Stimulated activated CD4-positive, alpha-beta T cell treated with anti-CD3 and anti-CD28 coated beads, Interleukin-4, amount 100 ng/mL, for 4 hours (primary cell): ENCODE measurements at places on chromosomes 2 and 18.

GRCh38 chr2:207437524-207438143 is 92.1 kb upstream of the CREB1 start:
- no peak for DNase-seq

DNA sequence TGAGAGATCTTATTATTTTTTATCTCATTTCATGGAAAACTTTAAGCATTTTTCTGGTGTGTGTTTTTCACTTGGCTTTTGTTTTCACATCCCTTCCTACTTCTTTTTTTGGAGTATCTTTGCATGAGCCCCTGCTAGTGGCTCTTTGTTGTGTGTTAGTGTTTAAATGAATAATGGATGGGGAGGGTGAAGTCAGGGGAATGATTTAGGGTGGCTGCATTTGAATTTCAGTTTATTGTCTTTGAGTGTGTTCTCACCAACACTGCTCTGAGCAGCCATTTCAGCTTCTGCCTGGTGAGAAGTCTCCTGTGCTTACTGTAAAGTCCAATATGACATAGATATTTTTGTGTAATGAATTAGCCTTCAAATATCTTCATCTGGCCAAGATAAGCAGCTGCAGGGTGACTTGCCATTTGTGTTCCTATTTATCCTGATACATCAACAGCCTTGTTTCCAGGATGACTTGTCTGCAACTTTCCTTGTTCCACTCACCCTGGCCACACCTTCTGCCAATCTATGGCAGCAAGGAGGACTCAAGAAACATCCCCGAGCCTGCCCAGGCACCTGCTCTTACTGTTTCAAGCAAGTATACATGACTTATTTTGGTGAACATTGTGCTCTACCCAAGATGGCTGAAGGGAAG is 182.6 kb downstream of the PDE11A start:
- no peak for DNase-seq

DNA sequence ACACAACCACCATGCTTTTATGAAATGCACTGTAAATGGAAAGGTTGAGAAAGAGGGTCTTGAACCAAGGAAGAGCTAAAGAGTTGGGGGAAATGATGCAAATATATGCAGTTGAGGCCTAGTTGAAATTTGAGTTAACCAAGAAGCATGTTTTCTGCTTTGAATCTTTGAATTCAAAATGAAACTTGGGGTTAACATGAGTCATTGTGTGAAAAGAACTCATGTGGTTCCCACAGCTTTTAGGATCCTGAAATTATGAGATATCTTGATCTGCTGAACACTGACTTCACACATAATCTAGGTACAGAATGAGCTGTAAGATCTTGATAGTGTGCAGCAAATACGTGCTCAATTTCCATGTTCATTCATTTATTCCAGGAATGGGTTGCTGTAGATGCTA is 422.9 kb upstream of the TRIB2 start:
- DNase-seq: no peak

GRCh38 chr2:88245109-88245508 is 75.0 kb downstream of the THNSL2 start:
- DNase-seq: no peak

- no peak for DNase-seq
Observed at GRCh38 chr18:48711651-48712486, 173.0 kb downstream of the CTIF start.

DNA sequence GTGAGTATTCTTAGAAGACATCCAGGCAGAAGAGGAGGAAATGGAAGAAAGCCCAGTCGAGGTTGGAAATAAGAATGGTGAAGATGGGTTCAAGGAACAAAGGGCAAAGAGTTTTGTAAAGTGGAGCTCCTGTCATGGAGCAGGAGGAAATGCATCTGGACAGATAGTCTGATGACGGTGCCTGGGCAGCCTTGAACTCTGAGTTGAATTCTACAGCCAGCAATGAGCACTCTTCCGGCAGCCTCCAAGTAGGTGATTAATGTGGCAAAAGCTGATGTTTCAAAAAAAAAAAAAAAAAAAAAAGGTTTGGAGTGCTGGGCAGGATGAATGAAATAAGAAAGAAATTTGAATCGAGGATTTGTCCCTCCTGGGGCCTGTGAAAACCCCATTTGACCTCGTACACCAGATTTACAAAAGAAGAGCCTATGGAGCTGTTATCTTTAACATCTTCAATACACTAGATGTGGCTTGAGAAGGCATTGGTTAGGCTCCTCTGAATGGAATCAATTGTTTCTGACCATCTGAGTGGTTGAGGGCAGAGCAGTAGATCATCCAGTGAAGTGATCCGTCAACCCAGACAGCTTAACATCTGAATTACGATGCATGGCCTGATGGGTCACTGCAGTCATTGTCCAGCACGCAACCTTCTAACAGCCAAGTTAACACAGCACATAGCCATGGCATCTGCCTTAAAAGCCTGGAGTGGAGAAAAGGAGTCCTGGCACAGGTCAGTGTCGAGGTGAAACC is 449.7 kb downstream of the TXNL1 start:
- DNase-seq: no peak

DNA sequence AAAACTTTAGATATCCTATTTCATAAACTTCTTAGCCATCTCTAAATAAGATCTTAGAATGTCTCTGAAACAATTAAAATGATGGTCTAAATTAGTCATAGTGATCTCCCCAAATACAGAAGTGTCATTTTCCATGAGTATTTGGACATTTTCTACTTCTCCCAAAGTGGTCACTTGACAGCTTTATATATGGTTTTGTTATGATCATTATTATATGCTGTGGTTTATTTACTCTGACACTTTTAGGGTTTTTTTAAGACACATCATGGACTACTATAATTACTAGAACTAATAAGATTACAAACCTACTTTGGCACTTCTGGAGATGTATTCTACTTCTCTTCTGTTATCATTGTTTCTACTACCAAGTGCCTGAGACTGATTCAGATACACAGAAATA is 47.1 kb downstream of the SLC25A12 start:
- no peak for DNase-seq

DNA sequence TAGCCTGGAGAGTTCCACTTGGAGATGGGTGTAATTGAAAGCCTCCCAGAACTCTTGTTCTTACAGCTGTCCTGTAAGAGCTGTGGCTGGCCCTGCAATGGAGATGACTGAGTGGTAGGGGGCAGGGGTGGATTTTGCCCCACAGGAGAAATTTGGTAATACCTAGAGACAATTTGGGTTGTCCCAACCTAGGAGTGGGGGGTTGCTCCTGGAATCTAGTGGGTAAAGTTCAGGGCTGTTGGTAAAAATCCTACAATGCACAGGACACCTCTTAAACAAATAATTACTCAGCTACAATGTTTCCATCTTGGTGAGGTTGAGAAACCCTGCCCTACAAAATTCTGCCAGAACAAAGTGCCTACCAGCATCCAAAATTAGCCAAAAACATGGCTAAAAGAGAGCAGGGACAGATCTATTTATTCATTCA is 181.1 kb upstream of the SH3BP4 start:
- DNase-seq: no peak

DNA sequence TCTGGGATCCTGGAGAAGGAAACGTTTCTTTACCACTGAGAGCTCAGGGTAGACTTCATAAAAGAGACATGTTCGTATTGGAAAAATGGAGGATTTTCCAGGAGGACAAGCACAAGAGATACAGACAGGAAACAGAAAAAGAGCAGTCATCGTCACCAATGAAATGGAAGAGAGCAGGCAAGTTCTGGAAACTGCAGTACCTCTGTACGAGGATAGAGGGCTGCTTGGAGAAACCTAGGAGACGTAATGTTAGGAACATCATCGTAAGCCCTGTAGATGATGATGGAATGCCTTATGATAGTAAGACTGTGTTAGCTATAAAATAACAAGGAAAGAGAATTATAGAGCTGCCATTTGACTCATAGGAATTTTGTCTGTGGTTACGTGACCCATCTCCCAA is 121.1 kb upstream of the KLHL14 start:
- no peak for DNase-seq

DNA sequence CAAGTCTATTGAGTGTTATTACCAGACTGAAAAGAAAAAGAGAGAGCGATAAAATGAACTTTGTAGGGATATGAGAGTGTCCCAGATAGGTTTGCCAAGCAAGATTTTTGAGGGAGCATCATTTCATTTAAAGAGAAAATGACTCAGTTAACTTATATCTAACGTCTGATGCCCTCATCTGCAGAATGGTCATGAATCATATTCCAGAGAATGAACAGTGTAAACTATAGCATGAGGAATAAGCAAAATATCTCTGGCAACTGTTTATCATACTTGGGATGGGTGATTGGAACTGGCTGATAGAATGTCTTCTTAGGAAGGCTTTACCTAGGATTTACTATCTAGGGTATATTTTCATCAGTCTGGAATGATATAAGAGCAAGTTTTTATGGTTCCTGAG is 289.4 kb downstream of the CMPK2 start:
- no peak for DNase-seq

DNA sequence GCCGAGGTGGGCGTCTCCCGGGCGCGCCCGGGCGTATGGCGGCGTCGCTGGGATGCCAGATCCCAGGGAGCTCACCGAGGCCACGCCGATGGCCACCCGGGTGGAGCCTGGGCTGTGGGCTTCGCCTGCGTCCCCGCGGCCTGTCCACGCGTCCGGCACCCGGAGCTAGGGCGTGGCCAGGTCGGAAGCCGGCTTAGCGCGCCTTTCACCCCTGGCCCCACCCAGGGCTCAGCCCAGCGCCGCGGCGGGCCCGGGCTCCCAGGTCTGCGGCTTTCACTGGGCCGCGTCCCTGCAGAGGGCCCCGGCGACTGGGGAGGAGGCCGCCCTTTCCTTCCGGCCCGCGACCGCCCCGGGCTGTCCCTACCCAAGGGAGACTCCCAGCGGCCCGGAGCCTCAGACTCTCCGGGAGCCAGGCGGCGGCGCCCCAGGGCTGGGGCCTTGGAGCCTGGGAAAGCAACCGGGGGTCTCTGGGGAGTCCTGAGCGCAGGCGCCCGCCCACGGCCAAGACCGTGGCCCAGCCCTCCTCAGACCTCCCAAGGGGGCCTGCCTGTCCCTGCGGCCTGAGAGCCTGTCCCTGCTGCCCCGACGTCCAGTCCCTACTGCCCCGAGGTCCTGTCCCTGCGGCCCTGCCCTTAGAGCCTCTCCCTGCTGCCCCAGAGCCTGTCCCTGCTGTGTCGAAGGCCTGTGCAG is 36.3 kb upstream of the ITM2C start:
- DNase-seq: no peak

DNA sequence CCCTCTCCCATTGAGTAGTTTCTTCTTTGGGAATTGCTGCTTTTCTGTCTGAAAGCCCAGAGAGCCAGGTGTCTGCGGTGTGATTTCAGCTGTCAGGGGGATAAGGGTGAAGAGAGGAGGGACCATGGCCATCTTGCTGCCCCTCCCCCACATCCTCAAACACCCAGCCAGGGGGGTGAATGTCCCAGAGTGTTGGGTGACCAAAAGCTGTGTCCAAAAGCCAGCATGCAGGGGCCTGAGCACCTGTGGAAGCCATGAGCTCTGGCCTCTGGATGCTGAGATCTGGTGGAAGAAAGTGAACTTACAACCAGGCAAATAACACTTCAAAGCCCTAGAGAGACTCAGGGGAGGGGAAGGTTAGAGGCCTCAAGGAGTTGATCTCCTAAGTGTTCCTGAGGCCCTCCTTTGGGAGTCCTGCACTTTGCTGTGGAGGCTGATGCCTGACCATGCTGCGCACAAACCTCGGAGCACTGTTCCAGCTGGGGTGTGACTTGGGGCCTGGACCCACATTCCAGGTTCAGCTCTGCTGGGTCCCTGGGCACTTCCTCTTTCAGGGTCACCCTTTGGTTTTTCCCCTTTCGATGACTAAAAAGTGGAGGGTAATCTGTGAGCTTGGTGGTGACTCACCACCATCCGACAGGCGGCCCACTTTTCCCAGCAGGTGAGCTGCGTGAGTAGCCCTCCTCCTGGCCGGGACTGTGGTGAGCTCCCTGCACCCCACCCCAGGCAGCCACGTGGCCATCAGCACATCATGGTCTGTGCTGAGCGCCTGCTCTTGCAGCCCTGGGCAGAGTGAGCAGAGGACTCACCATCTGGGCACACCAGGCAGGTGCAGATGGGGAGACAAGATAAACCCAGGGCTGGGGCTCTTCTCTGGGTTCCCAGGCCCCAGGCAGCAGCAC is 66.8 kb upstream of the FOSL2 start:
- DNase-seq: no peak

GRCh38 chr18:72846736-72847533 is 20.9 kb downstream of the NETO1 start:
- no peak for DNase-seq

DNA sequence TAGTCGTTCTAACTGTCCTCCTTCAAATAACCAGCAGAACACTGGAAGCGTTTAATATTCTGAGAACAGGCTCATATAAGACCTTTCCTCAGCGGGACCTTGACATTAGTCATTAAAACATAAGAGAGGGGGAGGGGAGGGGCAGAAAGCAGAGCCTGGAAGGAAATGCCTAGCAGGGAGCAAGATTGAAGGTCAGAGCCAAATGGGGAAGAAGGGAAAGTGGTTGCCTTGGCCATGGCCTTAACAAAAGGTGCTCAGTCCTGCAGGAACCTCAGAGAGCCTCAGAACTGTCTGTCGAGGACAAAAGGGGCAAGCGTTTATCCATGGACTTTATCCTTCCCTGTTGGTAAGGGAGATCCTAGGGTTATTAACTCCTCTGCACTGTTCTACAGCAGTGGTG is 856 bp upstream of the PLA2R1 start:
- no peak for DNase-seq

DNA sequence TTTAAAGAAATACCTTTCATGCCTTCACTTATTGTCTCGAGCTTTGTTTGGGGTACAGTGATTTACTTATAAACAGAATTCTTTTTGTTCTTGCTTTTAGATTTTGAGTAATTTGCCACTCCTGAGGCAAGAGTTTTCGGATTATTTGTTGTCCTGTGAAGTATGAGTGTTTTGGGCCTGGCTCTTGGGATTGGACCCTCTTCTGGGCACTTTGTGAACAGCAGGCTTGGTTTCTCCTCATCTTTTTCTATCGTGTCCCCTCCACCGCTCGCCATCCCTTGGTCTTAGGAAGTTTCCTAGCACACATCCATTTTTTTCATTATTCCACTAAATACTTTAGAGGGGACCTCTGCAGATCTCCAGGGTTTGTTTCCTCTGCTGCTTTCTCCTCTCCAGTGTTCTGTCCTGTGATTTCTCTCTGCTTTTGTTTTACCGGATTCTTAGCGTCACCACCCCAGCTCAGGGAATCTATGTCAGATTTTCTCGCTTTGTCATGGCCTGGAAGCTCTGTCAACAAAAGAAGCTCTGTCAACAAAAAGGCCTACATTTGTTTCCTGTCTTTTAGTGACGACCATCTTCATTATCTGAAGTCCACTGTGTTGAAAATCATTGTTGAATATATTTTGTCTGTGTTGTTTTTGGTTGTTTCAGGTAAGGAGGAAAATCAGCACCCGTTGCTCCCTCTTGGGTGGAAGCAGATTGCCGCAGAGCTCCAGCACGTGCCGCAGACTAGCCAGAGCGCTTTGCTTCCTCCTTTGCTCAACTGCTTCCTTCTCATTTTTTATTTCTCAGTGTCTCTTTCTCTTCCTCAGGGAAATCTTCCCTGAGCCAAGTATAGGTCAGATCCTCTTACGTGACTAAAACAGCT is 27.8 kb downstream of the ANKRD62 start:
- no peak for DNase-seq

GRCh38 chr2:110983133-110983532 is 137.6 kb upstream of the BCL2L11 start:
- DNase-seq: no peak

- DNase-seq: no peak
Observed at GRCh38 chr2:48092846-48093803, 186.8 kb upstream of the FBXO11 start.

GRCh38 chr18:68740966-68741365 is 26.1 kb upstream of the TMX3 start:
- DNase-seq: no peak
